ENCODE measurements at places on chromosomes 3 and 15.

DNA sequence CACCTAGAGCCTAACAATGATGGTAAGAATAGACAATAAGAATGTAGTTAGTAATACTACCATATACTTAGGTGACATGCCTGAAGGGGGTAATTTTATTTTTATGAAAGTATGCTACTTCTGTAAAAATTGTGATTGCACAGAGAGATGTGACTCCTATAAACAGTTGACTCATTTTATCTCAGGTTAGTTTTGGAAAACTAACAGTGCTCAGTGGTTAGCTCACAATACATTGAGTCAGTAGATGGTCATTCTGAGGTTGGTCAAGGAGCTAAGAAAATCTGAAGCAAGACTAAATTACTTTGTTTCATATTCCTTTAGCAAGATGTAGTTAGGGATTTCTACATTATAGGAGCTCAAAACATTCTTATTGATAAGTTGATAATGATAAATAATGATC lies 271.0 kb downstream of the EDEM1 start:
- no peak for DNase-seq

GRCh38 chr3:10949197-10949596 lies 43.4 kb upstream of the SLC6A1 start:
- no peak for DNase-seq

DNA sequence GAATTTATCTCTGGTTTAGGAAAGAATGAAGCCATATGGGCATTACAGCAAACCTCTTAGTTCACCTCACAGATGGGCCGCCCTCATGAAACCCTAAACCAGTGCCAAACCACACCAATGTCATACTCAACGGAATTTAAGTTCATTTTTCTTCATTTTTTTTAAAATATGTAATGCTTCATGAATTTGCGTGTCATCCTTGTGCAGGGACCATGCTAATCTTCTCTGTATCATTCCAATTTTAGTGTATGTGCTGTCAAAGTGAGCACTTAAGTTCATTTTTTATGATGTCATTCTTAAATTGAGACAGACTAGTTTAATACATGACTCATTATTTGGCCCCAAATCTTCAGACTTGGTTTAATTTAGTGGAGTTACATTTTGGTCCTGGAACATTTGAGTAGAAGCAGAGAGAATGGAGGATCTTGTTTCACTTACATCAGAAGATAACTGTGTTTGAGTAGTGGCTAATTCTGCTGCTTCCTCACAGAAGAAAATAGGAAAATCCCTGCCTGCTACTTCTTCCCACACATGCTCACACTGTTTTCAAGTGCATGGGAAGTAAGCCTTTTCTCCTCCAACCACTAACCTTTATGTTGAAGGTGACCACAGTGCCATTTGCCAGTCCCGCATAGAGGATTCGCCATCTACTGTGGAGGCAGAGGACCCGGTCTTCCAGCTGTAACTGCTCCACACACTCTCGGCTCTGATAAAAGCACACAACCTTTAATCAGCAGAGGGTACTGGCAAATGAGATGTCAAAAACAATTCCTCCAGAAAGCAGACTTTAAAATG lies 63.3 kb downstream of the ZNF106 start:
- no peak for DNase-seq

DNA sequence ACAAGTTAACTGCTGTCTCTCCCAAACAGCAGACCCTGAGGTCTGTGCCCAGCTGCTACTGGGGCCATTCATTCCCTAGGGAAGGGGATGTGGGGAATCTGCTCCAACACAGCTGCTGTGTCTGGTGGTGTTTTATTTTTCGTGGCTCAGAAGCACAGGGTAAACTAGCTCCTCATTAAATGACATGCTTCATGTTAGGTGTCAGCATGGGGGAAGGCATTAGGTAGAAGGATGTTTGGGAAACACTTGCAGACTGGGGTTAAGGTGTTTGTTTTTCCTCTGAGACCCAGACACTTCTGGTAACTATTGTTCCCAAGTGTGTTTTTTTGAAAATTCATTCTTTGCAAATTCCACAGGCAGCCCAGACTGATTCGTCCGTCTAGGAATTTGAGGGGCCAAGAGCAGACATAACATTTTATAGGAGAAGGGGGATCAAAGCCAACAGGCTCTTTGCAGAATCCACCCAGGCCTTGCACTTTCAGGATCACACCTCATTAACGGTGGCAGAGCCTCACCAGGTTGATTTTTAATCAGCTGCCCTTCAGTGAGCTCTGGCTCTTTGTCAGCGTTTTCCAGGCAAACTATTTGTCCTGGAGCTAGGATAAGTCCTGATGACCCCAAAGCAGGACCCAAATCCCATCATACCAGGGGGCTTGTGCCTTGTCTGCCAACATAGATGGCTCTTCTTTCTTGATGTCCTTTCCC lies 65.4 kb upstream of the ITGA11 start:
- no peak for DNase-seq

DNA sequence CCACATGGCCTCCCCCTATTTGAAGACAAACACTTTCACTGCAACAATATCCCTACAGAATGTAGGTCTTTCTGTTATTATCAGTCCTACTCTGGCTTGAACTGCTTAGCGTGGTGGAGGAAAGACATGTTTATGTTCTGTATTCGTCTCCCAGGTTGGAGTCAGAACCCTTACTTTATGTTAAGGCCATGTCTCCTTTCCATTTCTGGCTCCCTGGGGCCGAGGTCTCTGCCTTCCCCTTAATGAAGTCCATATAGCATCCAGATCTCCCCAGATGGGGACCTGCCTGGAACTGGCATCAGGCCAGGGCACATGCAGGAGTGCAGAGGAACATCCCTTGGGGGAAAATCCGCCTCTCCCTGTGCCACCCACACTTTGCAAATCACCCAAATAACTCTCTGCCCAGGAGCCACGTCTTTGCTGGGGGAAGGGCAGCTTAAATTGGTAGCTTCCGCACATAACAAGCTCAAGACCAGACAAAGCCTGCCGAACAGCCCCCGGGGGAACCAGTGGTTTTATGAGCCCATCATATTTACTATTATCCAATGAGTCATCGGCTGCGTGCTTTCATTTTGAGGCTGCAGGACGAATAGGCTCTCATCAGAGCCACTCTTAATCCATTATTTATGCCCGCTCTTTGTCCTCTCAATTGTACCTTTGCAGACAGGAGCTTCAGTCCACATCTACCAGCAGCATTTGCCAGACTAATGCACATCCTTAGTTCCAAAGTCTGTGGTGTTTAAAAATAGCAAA lies 237.0 kb downstream of the UACA start:
- DNase-seq: no peak

- DNase-seq: no peak
These were observed 27.2 kb upstream of the SLC25A36 start for GRCh38 chr3:140914384-140914945.

GRCh38 chr15:52351206-52351908 lies 55.8 kb upstream of the MYO5C start:
- DNase-seq: no peak

DNA sequence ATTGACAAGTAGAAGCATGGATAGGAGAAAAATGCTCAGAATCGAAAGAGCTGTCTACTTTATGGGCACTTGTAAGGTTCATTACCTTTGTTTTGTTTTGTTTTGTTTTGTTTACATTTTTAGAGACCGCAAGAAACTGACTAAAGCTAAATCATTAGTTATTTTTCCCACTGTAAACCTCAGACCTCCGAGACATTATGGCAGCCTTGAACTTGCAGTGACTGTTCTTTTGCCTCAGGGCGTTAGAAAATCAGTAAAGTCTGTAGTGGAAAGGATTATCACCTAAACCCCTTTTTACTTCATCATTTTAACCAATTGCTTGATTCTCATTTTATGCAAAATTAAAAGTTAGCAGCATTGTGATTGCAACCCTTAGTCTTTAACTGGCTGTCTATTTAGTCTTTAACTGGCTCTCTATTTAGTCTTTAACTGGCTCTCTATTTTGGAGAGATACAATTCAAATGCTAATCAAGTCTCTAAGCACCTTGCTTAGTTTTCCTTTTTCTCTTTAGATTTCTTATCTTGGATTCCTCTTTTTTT lies 383.3 kb upstream of the ROBO2 start:
- no peak for DNase-seq

DNA sequence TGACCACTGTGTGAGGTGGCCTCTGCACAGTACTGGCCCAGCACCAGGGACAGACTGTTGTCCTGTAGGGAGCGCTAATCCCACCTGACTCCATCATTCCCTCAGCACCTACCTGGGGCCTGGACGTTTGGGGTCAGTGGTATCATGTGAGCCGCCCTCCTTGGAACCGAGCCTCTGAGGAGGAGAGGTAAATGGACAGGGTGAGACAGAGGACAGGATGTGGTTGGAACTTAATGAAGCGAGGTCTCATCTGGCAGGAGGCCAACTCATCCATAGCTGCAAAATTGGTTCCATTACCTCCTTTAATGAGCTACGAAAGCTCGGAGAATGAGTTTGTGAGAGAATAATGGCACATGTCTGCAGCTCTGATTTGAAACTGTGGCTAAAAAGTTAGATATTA lies 13.9 kb downstream of the MAPKAPK3 start:
- no peak for DNase-seq

DNA sequence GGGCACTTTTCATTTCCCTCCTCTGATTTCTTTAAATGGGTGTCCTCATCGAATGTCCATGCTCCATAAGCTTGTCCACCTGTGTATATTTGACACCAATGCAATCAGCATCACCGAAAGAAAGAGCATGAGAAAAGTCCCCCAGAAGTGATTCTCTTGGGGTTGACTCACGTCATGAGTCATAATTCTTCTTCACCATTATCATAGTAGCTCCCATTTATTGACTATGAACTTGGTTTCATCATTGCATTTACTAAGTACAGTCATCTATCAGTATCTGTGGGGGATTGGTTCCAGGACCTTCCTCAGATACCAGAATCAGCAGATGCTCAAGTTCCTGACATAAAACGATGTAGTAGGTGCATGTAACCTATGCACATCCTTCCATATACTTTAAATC lies 372.5 kb upstream of the CFAP20DC start:
- no peak for DNase-seq

- no peak for DNase-seq
These were observed 553.8 kb upstream of the SGO1 start for GRCh38 chr3:20739814-20740213.

GRCh38 chr3:42836150-42837123 lies 27.2 kb downstream of the ACKR2 start:
- DNase-seq: no peak

Measured in neuronal stem cell (in vitro differentiated cells).